ENCODE measurements at places on chromosomes 12 and 14. TPM values are rescaled to one million over a fixed set of nuclear protein-coding genes. Genes with fewer than 3 reads are reported as not detected.
A peak's percentile ranks its signal among the peaks of the same experiment; 100 is the strongest.

GRCh38 chr14:94390372-94391086 is 2.1 kb upstream of the SERPINA1 start:
- DNase-seq, result no peak

GRCh38 chr12:109962398-109962797 is 33.8 kb downstream of the GIT2 start:
- no peak for DNase-seq

DNA sequence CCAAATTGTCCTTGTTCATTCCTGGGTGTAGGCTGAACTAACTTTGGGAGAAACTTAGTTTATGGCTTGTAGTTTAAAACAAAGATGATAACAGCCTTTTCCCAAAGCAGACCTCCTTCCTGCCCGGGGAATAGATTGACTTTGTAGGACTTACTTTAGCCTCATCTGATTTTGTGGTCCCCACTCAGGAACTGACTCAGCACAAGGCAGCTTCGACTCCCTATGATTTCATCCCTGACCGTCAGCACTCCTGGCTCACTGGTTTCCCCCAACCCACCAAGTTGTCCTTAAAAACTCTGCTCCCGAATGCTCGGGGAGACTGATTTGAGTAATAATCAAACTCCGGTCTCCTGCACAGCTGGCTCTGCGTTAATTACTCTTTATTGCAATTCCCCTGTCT is 40.1 kb upstream of the DDHD1 start:
- no peak for DNase-seq

DNA sequence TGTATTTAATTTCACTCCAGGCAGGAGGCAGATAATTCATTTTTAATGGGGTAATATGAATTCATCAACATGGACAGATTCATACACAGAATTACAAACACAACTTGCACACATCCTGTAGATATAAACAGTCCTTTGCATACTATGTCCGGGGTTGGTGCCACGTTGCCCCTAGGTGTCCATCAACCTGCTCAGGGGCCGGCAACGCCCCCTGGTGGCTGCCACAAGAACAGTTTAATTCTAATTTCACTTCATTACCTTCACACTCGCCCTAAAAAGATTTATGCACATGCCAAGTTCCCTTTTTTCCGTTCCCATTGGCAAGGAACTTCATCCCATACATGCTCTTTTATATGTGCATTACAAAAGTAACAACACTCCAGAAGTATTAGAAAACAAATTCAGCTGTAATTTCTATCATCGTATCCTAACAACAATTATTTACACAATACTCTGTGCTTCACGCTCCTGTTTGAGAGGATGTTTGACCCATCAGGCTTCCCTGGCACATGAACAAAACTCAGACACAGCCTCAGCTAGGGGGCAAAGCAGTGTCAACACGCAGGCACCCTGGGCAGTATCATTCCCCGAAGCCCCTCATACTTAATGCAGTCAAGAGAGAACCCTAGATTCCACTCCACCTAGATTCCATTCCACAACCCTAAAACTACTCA is 15.5 kb downstream of the MANSC1 start:
- no peak for DNase-seq

DNA sequence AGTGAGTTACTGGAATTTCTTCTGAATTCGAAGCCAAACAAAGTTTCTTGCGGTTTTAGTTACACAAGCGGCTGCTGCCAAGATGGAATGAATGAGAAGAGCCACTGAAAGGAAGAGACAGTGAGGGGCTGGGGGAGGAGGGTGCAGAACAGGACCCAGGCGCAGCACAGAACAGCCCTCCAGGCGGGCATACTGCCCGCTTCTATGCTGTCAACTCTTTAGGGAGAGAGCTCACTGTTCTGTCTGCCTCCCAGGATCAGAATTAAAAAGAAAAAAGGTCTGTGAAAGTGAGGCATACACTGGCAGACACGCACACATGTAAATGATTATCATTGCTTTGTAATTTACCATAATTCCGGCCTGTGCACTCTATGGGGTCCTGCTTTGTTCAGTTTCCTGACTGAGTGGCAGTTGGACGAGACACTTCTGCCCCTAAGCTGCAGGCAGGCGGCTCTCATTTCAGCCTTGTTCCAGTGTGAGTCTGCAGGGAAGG is 231.6 kb downstream of the CACNA1C start:
- no peak for DNase-seq

DNA sequence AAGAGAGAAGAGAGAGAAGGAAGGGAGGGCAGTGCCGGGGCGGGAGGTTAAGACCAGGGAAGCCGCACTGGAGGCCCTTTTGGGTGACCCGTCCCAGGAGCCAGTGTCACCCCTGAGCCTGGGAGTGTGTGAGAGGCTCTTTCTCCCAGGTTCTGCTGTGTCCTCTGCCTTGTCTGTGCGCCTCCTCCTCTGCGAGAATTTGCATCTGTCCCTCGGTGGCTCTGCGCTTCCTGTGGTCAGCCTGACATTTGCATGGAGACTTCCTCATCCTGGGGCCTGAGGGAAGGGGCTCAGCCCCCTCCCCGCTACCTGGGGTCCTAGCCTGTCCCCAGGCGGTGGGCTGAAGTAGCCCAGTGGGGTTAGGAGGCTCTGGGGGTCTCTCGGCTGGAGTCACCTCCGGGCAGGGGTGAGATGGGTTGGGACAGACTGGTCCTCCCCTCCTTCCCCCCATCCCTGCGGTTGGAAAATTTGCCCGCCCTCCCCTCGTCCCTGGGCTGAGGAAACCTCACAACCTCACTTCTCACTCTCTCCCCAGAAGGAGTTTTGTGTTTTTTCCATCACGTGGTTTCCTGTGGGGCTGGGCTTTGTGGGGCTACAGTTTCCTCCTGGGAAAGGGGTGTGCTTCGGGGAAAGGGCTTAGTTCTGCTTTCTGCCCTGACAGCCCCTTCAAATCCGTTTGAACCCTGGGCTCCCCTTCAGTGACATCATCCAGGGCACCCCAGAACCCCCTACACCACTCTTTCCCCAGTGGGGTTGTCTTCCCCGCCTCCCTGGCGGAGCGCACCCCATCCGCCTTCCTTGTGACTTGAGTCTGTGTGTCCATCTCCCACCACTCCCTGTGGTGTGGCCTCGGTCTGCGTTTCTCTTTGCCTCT is 2.5 kb downstream of the PTPN6 start:
- no peak for DNase-seq

DNA sequence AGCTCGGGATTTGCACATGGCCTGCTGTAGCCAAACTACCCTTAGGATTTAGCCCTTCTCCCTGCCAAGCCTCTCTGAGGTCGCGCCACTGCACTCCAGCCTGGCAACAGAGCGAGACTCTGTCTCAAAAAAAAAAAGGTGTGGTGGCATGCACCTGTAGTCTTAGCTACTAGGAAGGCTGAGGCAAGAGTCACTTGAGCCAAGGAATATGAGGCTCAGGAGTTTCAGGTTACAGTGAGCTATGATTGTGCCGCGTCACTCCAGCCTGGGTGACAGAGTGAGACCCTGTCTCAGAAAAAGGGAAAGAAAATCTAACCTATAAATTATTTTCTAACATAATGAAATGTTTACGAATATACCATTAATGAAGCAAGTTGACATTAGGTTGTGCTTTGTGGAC is 29.7 kb downstream of the ESRRB start:
- no peak for DNase-seq

DNA sequence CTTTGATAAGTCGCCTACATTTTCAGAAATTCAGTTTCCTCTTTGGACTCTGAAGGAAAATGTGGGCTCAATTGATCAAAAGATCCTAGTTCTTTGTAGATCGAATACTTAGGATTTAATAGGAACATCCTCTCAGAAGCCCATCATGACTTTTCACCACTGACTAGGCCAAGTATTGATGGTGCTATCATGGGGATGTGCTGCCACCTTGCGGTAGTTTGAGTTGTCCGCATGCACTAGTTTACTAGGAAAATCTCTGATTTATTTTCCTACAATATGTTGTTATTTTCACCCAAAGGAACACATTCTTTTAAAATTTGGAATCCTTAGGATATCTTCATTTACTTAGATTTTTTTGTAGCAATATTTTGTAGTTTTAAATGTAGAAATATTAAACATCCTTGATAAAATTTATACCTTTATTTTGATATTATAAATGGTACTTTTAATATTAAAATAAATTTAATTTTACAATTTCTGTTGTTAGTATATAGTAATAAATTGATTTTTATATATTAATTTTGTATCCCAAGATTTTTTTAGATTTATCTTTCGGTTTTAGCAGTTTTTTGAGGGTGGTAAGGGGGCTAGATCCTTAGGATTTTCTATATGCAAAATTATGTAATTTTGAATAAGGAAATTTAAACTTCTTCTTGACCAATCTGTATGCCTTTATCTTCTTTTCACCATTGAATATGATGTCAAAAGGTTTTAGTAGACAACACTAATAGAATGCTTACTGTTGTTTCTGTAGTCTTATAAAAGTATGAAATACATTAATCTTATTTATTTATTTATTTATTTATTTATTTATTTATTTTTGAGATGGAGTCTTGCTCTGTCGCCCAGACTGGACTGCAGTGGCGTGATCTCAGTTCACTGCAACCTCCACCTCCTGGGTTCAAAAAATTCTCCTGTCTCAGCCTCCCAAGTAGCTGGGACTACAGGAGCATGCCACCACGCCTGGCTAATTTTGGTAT is 52.9 kb upstream of the OR9K2 start:
- DNase-seq, result peak; percentile 21

DNA sequence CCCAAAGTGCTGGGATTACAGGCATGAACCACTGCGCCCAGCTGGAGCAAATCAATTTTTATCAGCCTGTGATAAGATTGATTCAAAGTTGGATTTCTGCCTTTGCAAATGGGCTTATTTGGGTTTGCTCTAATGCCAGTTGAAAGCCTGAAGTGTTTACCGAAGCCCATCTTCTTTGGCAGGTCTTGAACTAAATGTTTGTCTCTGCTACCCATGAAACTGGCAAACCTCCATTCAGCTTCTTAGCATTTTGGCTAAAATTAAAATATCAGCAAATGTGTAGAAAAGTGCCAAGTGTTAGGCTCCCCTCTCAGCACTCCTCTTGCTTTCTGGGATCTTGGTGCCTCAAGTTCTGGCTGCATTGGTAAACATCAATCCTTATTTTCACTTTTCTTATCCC is 61.5 kb downstream of the MGAT4C start:
- no peak for DNase-seq

- DNase-seq, result no peak
Measured at GRCh38 chr14:92717571-92718042, 30.8 kb downstream of the LGMN start.

- no peak for DNase-seq
Measured at GRCh38 chr12:65460063-65460462, 181.6 kb downstream of the MSRB3 start.

- no peak for DNase-seq
Measured at GRCh38 chr14:60670989-60671388, 21.7 kb upstream of the SIX1 start.

DNA sequence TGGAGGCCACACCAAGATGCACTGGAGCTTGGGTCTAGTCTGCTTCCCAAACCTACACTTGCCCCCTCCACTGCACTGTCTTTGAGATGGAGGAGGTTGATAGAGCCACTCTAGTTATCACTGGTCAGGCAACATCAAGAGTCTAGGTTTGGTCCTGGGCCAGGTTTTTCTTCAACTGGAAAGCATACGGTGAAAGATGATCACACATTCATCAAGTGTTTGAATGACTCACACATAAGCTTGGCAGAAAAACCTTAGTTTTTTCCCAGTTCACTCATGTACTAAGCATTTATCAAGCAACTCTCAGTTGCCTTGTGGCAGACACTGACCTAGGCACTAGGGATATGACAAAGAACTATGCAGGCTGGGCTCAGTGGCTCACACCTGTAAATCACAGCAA is 84.5 kb downstream of the PLEKHG3 start:
- no peak for DNase-seq

GRCh38 chr14:103891667-103892215 is 36.5 kb upstream of the TDRD9 start:
- DNase-seq, result no peak

- no peak for DNase-seq
Measured at GRCh38 chr14:51610771-51611170, 40.9 kb upstream of the FRMD6 start.

DNA sequence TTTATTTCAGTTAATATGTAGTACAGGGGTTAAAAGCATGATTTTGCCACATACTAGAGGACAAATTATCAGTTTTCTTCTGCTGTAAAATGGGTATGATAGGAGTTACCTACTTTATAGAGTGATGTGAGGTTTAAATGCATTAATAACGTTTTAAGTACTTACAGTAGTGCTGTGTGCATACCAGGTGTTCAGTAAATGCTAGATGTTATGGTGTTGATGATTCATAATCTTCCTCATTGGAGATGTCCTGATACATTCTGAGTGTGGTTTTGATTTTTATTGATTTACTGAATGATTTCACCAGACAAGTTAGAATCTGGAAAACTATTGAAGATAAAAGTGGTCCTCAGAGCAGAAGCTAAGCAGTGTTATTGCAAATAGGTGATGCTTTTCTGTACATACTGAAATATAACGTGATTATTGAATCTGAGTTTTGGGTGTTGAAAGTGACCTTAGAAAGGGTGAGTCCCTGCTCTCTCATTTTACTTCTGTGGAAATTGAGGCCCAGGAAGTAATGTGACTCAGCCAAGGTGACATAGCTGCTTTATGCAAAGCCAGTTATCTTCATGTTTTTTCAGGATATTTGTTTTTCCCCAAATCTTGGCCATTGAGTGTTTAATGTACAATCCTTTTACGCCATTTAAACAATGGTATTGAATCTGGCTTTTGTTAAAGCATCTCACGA is 54.7 kb downstream of the VRK1 start:
- DNase-seq, result no peak

- DNase-seq, result no peak
Measured at GRCh38 chr14:57970175-57970574, 104.3 kb upstream of the SLC35F4 start.

DNA sequence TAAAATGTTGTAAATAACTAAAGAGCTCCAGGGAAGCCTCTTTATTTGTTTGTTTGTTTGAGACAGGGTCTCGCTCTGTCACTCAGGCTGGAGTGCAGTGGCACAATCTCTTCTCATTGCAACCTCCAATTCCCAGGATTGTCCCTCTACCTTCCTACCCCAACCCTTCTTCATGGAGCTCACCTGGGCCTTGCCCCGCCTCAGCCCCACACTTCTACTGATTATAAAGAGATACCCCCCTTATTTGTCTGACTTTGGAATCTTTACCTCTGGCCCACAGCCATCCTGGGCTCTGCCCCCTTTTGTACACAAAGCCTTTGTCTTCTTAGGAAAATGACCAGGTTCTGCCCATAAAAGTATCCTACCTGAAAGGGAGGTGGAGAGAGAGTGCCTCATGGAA is 9.1 kb upstream of the BLTP3B start:
- no peak for DNase-seq

ADIPOR2 gene
- 24.2 TPM for total RNA-seq

FSCB gene
- total RNA-seq, result 1.2 TPM

GPR162 gene
- 1.1 TPM for total RNA-seq

PTCSC3 gene
- not detected for total RNA-seq

TSHR gene
- 0.63 TPM for total RNA-seq

Data from thoracic aorta (tissue), 2 donors.